SK-MEL-5 (cell line): ENCODE measurements at places on chromosomes 13 and 19. TPM values are rescaled to one million over a fixed set of nuclear protein-coding genes. Genes with fewer than 3 reads are reported as not detected.

GRCh38 chr13:67372868-67373464 lies 142.8 kb upstream of the PCDH9 start:
- DNase-seq = peak; percentile 12

The TRAPPC5 gene
- total RNA-seq = 37.5 and 54.0 TPM in 2 replicates

DNA sequence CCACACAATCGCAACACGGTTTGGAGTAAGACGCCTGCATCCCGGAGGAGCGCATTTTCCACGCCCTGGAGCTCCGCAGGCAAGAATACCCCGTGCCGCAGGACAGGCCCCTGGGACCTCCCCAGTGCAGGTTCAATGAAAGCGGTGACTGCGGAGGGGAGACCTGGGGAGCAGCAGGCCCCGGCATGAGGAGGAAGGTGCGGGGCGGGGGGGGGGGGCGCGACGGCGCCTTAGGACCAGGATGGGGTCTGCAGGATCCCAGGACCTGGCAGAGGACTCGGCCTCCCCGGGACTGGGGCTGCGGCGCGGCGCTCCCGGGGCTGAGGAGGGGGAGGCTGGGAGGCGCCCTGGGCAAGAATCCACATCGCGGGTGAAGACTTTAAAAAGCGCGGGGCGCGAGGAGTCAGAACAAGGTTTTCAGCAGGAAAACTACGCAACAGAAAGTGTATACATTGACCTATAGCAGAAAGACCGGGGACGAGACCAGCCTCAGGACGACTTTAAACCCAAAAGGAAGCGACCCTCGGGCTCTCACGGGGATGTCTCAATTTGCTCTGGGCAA lies 432 bp downstream of the ZNF611 start:
- no peak for DNase-seq

GRCh38 chr13:72590091-72590740 lies 137.2 kb downstream of the MZT1 start:
- DNase-seq = no peak

DNA sequence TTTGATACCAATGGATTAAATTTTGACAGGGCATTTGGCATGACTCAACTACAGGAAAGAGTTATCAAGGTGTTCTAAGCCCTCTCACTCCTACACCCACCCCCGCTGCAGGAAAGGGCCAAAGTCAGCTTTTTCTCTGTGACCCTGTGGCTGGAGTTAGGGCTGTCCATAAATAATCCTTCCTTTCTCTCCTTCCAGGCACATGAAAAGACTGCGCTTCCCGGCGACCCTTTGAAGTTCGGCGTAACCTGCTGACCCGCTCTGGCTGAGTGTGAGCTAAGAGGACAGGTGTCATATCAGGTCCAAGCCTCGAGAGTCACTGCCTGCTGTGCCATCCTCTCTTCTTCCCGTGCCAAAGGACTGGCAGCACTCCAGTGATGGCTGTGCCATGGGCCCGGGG lies 25.6 kb downstream of the ZNF114 start:
- no peak for DNase-seq

The VSTM2B gene
- not detected in 2 replicates for total RNA-seq

DNA sequence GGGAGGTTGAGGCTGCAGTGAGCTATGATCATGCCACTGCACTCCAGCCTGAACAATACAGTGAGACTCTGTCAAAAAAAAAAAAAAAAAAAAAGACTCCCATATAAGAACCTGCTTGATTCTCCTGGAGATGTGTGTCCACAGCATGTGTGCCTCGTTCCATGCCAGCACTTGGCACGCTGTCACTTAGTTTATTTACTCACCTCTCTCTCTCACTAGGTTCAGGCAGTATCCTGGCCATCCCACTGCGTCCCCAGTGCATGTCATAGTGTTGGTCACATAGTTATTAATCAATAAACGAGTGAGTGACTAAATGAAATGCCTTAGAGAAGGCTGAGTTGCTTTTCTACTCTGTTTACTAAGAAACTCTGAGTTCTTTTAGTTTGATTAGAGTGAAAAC lies 79.1 kb upstream of the GPR12 start:
- DNase-seq = no peak

The ARID3A gene
- total RNA-seq = 4.1 and 6.6 TPM in 2 replicates

- no peak for DNase-seq
These were observed 415.4 kb downstream of the SLITRK5 start for GRCh38 chr13:88086577-88086976.

DNA sequence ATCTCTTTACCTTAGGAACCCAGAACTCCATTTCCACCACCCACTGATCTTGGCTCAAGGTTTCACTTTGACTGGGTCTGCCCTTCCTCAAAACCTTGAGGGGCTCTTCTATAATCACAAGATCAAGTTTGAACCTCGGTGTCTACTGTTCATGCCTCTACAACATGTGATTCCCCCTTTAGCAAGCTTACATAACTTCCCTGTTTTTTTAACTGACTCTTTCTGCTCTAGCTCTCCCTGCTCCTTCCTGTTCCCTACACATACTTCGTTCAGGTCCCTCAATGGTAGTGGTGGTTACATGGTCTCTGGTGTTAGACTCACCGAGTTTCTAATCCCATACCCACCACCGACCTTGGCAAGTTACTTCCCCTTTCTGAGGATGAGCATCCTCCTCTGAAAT lies 26.7 kb downstream of the CEACAM8 start:
- DNase-seq = no peak

- peak; percentile 14 for DNase-seq
These were observed 34.2 kb downstream of the SACS start for GRCh38 chr13:23399347-23399746.

The AP3D1 gene
- 114 and 131 TPM in 2 replicates for total RNA-seq

- no peak for DNase-seq
These were observed 56.8 kb downstream of the DOCK9 start for GRCh38 chr13:98921015-98921580.

- no peak for DNase-seq
These were observed 12.6 kb upstream of the ZNF681 start for GRCh38 chr19:23771316-23771715.

The DNAJC15 gene
- total RNA-seq = 33.2 and 43.8 TPM in 2 replicates

- DNase-seq = no peak
These were observed 96.6 kb downstream of the TEX26 start for GRCh38 chr13:31029102-31029501.

DNA sequence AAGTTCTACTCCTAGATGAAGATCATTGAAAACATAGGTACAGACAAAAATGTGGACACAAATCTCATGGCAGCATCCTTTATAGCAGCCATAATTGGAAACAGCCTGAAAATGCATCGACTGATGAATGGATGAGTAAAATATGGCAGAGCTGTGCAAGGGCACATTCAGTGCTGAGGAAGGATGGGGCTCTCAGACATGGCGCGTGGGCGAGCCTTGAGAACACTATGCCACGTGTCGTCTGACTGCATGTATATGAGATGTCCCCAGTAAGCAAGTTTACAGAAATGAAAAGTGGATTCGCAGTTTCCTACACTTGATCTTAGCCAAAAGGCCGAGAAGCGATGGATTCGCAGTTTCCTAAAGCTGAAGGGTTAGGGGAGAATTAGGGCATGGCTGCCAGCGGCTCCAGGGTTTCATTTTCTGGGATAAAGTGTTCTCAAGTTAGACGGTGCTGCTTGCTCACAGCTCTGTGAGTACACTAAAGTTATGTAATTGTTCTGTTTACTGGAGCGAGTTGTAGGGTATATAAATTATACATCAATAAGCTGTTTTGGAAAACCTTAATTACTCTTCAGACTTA lies 78.0 kb downstream of the RAB20 start:
- DNase-seq = no peak

GRCh38 chr19:45636902-45637301 lies 2.3 kb downstream of the EML2 start:
- DNase-seq = no peak

DNA sequence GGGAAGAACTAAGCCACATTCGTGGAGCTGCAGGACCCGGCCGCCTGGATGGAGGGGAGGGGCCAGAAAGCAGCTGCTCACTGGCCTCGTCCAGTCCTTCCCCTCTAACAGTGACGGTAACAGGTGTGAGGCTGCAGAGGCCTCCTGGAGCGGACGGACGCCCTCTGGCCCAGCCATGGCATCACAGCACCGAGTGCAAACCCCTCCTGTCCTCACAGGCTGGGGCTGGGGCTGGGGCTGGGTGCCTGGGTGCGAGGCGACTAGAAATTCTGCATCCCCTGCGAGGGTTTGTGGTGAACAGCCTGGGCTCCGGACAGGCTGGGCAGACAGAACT lies 3.6 kb downstream of the MICOS13 start:
- DNase-seq = no peak

- DNase-seq = peak; percentile 11
These were observed 420.4 kb downstream of the NDFIP2 start for GRCh38 chr13:79901336-79901735.

DNA sequence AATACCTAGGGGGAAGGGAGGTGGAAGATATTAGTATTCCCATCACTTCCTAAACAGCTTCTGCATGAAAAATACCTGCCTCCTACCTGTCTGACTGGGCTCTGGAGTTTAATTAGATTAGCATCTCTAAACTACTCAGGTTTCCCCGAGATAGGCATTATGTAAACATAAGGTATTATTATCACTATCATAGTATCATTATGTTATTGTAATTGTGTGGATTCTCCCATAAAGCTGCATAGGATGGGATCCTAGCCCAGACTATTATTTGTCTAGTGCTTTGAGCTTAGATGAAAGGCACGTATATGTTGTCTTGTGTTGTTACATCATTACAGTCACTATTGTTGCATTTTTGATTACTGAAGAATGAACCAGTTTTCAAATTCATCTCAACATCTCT lies 115.2 kb upstream of the SOX21 start:
- no peak for DNase-seq

The ZNF443 gene
- 1.1 and 2.0 TPM in 2 replicates for total RNA-seq

- DNase-seq = no peak
These were observed 47.8 kb downstream of the TSHZ3 start for GRCh38 chr19:31301306-31301980.

- DNase-seq = no peak
These were observed 16.9 kb upstream of the F2RL3 start for GRCh38 chr19:16871871-16872270.

The POSTN gene
- not detected in 2 replicates for total RNA-seq

- DNase-seq = no peak
These were observed 623.4 kb downstream of the PCDH17 start for GRCh38 chr13:58254943-58255342.

GRCh38 chr13:98575009-98575903 lies 1.7 kb downstream of the STK24 start:
- no peak for DNase-seq

DNA sequence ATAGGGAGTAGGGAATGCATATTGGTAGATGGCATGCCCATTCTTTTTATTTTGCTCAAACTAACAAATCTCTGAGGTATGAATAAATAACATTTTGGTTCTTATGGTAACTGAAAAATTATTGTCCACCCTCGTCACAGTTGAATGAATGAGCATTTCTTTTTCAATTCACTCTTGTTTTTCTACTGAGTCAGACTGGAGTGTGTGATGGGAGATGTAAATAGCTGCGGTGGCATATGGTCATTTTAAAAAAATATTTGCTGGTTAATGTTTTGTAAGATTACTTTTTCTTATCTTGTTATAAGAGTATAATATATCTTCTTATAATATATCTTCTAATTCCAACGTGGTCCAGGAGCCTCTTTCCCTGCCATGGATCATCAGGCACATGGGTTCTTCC lies 586.5 kb downstream of the SLITRK5 start:
- no peak for DNase-seq

DNA sequence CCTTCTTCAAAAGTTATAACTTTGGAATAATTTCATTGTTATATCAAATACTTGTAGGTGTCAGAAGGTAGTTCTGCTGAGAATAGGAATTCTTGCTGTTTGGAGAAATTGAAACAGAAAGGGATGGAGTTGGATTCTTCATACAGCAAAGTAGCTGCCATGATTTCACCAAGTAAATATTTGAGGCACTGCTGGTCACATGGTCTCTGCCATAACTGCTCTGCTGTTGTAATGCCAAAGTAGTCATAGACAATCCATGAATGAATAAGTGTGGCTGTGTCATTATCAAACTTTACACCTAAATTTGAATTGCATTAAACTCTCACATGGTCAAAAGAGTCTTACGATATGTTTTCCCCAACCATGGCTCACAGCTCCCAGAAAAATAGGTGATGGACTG lies 308.6 kb downstream of the GPC6 start:
- DNase-seq = no peak

GRCh38 chr13:113110852-113111315 lies 5.3 kb downstream of the F7 start:
- no peak for DNase-seq
